BJ (cell line): ENCODE measurements at places on chromosomes 1 and 21. TPM values are rescaled to one million over a fixed set of nuclear protein-coding genes. Genes with fewer than 3 reads are reported as not detected.

The LCE2B gene
- polyA plus RNA-seq, result not detected in 2 replicates

The NUF2 gene
- 5.9 and 10.6 TPM in 2 replicates for polyA plus RNA-seq

The OR6N1 gene
- polyA plus RNA-seq, result not detected in 2 replicates

The ANGPTL1 gene
- 0.28 and 0.44 TPM in 2 replicates for polyA plus RNA-seq

The ALX3 gene
- polyA plus RNA-seq, result 4.3 and 5.7 TPM in 2 replicates

The OR2L5 gene
- not detected in 2 replicates for polyA plus RNA-seq

The HAO2 gene
- polyA plus RNA-seq, result not detected in 2 replicates

The C1orf115 gene
- polyA plus RNA-seq, result 3.8 and 3.9 TPM in 2 replicates
